NCI-H526 (cell line): ENCODE measurements at places on chromosomes 12 and 14.

DNA sequence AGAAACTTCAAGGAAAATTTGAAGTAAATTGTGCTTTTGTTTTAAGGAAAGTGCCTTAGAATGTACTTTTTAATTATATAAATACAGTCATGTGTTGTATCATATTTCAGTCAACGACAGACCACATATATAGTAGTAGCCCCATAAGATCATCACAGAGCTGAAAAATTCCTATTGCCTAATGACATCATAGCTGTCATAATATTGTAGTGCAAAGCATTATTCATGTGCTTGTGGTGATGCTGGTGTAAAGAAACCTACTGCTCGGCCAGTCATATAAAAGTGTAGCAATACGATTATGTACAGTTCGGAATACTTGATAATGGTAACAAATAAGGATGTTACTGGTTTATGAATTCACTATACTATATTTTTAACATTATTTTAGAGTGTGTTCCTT lies 198.9 kb upstream of the SLC16A7 start:
- DNase-seq, result no peak

DNA sequence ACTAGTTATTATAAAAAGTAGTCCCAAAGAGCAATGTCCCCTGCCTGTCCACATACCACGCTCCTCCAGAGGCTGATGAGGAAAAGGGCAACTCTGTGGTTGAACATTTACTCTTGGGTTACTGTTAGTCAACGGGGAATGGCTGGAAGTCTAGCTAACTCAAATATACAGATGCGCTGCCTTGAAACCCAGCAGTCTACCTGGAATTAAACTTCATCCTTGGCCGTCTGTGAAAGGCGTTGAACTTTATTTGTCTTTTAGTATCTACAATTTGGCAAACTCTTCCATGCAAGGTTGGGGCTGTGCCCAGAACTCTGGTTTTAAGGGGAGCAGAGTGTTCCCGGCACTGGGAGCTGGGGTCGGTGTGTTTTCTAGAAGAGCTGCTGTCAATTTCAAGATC lies 3.9 kb upstream of the MEG3 start:
- DNase-seq, result no peak

GRCh38 chr12:109112720-109113465 lies 3.5 kb upstream of the ACACB start:
- no peak for DNase-seq

DNA sequence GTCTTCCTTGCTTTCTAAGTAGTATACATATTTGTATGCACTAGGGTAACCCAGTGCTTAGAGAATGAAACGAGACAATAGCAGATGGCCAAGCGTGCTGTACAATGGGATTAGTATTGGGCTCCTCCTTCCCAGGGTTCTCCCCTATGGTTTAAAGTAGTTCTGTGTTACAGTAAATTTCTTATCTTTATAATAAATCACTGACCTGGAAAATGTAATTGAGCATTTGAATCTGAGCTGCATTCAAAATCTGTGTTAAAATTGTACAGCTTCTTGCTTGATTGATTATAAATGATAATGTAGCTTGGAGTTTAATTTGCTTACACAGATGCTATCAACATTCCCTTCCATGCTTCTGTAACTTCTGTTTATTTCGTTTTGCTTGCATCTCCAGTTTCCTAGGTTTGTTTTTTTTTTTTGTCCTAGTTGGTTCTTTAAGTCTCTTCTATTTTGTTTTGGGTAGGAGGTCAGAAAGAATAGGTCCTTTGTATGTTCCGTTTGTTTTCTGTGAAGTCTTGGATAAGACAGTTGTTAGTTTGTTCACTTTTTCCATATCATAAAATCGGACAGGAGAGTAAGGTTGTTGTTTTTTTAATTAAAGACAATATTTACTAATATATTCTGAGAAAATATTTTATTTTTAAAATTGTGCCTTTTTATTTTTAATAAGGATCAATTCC lies 171.2 kb downstream of the ERC1 start:
- peak; percentile 14 for DNase-seq

DNA sequence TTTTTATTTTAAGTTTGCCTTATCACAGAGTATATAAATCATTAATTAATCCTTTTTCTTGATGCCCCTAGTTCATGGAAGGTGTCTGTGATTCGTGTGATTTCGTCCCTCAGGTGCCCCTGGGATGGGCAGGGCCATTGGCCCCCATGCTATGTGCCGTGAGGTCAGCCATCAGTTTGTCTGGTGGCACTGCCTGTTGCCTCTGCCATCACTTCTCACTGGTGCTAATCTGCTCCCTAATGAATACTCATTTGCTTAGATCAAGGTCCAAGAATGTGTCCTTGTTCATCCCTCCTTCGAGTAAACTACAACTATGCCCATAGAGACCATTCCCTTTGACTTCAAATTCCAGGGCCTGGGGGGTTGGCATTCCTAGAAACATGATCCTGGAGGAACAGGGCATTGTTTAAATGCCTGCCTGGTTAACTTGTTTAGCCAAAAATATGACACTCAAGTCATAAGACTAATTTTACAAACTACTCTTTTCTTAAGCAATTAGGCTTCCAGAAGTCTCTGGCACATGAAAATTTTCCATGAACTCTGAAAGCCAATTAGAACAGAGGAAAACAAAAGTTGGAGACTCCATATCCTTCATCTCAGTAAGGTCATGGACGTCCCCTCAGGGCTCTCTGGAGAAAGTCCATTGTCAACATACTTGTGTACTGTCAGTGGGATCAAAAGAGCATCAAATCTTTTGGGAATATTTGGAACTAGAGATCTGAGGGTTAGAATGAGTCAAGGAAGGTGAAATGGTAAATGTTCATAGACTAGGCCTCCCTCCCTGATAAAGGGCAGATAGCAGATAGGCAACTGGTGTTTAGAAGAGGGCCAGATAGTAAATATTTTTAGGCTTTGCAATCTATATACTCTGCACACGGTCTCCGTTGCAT lies 90.9 kb upstream of the PLXNC1 start:
- DNase-seq, result no peak

DNA sequence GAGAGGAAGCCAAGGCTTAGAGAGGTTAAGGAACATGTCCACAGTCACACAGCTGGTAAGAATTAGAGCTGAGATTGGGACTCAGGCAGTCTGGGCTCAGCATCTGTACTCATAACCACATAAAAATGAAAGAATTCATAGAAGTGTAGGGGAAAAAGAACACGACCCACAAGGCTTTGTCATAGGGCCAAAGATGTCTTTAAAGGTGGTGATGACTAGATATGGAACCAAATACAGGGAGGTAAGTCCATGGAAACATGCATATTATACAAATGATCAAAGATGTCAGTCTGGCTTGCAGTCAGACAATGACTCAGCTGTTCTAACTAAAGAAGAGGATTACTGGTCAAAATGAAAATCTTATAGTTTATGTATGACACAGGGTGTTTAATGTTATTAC lies 7.2 kb upstream of the SSPN start:
- DNase-seq, result peak; percentile 22

- DNase-seq, result no peak
Observed at GRCh38 chr12:85809500-85809899, 26.7 kb downstream of the RASSF9 start.

- DNase-seq, result no peak
Observed at GRCh38 chr12:4177262-4177661, 96.3 kb upstream of the CCND2 start.

- no peak for DNase-seq
Observed at GRCh38 chr12:62983594-62983993, 48.6 kb upstream of the PPM1H start.

GRCh38 chr14:68632054-68632895 lies 160.6 kb downstream of the ZFP36L1 start:
- no peak for DNase-seq

DNA sequence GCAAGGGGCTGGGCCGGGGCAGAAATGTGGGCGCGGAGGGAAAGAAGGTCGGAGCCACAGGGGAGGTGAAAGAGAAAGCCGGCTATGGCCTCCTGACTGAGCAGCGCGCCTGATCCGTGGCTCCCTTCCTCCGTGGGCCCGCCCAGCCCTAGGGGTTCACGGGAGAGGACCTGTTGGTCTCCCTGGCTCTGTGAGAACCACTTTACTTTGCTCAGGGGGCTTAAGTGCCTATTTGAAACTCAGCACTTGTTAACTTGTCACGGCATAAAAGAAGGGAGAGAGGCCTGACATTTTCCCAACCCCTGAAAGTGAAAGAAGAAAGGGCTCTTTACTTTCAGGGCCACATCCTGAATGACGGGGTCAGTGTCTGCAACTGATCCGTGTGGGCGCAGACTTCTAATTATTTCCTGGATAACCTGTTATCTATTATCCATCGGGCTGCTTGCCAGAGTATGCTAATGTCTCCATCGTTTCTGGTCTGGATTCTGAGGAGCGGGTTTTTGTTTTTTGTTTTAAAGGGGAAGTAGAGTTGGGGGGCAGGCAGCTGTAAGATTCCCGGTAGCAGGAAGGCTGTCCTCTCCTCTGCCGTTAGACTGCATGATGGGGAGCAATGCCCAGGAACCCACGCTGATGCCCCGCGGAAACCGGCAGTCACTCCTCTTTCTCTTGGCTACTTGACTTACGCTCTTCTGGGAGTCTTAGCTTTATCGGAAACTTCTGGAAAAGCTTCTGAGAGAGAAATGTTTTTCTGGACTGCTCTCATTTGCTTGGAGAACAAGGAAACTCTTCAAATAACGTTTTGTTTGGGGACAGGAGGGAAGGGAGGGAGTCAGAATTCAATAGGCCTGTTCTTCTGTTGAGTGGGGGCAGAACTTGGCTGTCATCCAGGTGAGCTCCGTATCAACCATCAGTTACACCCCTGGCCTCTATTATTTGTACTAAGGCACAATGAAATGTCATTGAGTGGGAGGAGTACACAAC lies 127.7 kb upstream of the MAX start:
- DNase-seq, result no peak
